ENCODE measurements at places on chromosomes 16 and 17.

DNA sequence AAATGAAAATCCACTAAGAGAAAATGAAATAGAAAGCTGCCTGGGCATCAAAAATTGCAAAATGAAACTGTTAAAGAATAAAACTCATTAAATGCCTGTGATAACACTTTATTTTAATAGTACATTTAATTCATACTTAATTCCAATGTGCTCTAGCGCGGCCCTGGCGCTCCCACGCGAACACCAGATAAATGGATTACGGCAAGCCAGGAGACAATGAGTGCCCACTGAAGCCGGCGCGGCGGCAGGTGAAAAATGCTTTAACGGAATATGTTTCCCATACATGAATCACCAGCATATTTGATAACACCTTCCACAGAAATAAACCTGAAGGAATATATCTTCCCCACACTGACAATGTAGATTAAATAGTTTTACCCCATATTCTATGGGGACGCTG is 245.5 kb downstream of the RBFOX3 start:
- no peak for DNase-seq

- DNase-seq, result no peak
These were observed 110.2 kb downstream of the CCDC182 start for GRCh38 chr17:57634713-57635465.

- no peak for DNase-seq
These were observed 12.4 kb downstream of the METTL9 start for GRCh38 chr16:21611556-21612384.

GRCh38 chr16:31064882-31065461 is 9.1 kb downstream of the ZNF668 start:
- no peak for DNase-seq

GRCh38 chr16:25633549-25633948 is 58.2 kb upstream of the HS3ST4 start:
- no peak for DNase-seq

DNA sequence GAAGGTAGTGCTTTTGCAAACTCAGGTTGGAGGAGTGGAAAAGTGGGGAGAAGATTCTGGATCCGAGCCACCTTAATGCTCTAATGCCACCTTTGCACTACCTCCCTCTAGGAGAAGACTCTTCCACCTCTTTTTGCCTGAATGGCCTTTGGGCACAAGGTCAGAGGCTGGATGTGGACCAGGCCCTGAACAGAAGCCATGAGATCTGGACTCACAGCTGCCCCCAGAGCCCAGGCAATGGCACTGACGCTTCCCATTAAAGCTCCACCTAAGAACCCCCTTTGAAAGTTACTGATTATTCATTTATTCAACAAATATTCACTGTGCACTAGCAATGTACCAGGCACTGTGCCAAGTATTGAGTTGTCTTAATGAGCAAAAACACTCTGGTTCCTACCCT is 3.2 kb downstream of the SHBG start:
- no peak for DNase-seq

DNA sequence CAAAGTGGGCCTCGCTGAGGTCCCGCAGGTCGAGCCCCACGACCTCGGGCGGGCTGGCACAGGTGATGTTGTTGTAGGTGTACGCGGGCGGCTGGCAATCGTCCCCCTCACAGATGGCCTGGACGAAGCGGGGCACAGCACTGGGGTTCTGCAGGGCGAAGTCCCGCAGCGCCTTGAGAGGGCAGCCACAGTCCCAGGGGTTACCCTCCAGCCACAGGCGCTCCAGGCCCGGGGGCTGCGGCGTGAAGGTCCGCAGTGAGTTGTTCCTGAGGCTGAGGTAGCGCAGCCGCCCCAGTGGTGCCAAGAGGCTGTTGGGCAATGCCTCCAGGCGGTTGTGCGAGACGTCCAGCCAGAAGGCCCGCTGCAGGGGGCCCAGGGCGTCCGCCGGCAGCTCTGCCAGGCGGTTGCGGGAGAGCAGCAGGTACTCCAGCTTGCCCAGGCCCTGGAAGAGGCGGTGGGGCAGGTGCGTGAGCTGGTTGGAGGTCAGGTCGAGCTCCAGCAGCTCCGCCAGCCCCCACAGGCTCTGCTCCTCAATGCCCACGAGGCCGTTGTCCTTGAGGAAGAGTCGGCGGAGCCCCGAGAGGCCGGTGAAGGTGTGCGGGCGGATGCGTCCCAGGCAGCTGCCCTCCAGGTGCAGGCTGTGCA is 2.8 kb downstream of the IGFALS start:
- DNase-seq, result no peak

DNA sequence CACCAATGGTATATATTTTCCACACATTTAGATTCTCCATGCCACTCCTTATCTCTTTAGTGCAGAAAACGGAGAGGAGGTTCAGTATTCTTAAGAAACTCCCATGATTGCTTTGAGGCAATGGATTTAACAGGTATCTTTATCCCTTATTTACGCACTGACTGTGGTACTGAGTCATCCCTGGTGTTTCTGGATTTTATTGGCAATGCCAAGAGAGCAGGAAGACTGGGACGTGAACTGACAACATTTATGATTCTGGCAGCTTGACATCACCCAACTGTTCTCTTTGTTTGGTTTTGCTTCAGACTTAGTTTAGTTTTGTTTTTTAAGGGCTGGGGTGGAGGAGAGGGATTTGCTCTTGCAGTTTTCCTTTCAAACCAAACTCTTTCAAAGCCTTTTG is 131.4 kb downstream of the WWOX start:
- no peak for DNase-seq

- no peak for DNase-seq
These were observed 61.7 kb downstream of the PECAM1 start for GRCh38 chr17:64328859-64329531.

DNA sequence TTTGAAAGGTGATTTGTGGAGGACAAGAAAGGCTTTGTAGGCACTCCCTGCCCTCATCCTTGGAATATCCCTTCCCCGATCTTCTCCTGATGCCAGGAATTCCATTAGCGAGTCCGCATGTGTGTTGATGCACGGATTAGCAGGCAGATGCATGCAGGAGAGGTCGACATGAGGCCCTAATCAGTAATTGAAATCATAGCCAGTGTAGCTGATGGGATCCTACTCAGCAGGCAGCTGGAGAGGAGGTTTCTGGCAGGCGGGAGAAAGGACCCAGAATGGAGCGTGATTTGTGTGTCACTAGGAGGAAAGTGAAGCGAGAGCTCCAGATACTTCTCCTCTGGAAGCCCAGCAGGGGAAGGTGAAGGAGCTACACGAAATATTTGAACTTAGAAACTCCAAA is 196.3 kb upstream of the CDH11 start:
- no peak for DNase-seq

- DNase-seq, result no peak
These were observed 12.2 kb upstream of the ADGRG1 start for GRCh38 chr16:57616241-57616640.
